Stimulated activated CD8-positive, alpha-beta memory T cell treated with anti-CD3 and anti-CD28 coated beads, Interleukin-15, amount 100 ng/mL, for 24 hours (primary cell): ENCODE measurements at places on chromosomes 7 and 10.

GRCh38 chr10:30047924-30048531, 11.4 kb downstream of the JCAD start:
- no peak for DNase-seq

- no peak for DNase-seq
Observed at GRCh38 chr7:77538281-77539212, 1.5 kb downstream of the PTPN12 start.

- no peak for DNase-seq
Observed at GRCh38 chr7:96452146-96452545, 130.2 kb upstream of the SLC25A13 start.

DNA sequence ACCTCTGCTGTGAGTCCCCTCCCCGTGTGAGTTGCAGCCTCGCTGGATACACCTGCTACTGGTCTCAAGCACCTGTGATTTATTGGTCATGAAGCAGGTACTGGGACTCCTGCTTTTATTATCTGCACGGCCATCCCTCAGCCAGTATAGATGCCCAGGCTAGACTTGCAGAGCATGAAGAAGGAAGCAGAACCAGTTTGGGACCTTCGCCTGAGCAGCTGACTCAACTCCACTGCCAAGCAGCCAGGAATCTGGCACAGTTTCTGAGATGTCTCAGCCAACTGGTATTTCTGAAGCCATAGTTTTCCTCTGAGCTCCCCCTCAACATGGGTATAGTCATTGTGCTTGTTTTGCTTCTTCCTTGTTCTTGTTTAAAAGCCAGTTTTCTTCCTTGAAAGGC, 28.0 kb upstream of the SLC39A12 start:
- no peak for DNase-seq

- no peak for DNase-seq
Observed at GRCh38 chr10:113515161-113515560, 37.7 kb upstream of the HABP2 start.

DNA sequence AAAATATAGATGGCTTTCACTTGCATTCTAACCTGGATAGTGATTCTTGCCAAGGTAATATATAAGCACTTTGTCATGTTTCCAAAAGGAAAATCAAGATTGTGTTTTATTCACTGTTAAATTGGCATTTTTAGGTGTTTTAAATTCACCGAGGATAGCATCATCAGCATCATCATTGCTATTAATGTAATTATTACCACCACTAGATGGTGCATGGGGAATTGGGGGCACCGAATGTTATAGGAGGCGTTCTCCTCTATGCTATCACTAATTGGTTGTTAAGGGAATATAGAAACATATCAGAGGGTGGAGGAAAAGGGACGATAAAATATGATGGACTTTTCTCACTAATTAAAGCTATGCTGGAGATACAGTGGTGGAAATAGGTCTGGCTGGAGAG, 95.5 kb downstream of the CELF2 start:
- no peak for DNase-seq

GRCh38 chr7:97971120-97971989, 18.6 kb downstream of the OCM2 start:
- DNase-seq = no peak

- DNase-seq = no peak
Observed at GRCh38 chr7:155108144-155108901, 38.2 kb downstream of the HTR5A start.

DNA sequence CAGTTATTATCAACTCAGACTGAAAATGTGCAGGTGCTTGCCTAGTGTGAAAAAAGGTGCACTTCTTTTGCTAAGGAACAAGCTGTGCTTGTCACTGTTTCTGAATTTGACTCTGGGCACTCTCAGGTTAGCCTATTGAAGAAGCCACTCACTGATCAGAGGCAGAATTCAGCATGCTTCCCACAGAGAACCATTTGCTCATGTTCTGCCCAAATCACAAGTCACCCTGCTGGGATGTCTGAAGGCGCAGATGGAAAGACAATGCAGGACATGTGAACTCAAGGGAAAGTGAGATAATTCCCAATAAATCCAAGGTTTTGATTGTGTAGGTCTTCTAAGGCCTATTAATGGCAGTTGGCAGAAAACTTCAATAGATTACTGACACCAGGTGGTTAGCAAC, 47.8 kb upstream of the CSTF2T start:
- DNase-seq = no peak

DNA sequence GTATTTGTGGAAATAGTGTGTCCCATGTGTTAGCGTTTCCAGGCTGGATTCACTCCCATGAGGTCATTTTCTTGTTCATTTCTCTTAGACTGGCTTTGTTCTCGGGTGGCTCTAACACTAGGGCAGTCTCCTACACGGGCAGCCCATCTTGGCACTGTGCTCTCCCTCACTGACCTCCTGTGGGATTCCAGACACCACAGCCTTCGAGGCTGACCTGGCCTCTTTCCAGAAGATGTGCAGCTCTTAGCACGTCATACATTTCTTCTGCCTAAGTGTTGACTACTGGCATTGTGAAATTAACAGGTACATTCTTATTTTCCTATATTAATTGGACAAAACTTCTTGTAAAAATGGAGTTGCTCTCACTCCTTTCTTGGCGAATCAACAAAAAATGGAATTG, 72.8 kb downstream of the INSYN2A start:
- no peak for DNase-seq

GRCh38 chr7:116763647-116764046, 91.7 kb downstream of the MET start:
- DNase-seq = no peak

- DNase-seq = no peak
Observed at GRCh38 chr7:18962031-18962430, 155.4 kb downstream of the TWIST1 start.

DNA sequence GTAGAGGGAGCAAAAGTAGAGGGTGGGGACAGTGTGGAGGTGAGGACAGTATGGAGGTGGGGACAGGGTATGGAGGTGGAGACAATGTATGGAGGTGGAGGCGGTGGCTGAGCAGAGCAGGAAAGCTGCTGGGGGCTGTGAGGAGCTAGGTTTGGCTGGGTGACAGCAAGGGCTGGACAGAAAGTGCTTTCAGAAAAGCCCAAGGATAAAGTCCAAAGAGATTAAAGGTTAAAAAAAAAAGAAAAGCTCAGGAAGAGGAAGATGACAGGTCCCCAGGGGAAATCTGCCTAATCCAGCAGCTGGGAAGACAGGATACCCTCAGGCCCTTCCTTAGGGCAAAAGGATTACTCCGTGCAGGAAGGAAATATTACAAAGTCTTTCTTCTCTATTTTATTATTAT, 32.1 kb upstream of the PFKFB3 start:
- no peak for DNase-seq

- no peak for DNase-seq
Observed at GRCh38 chr10:11918384-11918783, 95.2 kb downstream of the PROSER2 start.

DNA sequence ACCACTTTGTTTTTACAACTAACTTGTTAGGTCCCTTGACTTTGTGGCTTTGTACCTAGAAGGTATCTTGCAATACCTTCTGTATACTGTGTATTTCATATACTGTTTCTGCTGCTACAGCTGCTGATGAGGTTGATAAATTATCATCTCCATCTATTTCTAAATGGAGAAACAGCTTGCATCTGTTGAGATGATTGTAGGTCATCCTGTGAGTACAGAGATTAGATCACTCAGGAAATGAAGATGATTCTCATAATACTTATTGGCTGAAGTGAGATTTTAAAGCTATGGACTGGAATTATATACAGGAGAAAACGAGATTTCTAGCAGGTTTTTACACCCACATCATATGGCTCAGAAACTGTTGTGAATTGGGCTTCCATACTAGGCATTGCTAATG, 280.5 kb downstream of the KCND2 start:
- DNase-seq = no peak

DNA sequence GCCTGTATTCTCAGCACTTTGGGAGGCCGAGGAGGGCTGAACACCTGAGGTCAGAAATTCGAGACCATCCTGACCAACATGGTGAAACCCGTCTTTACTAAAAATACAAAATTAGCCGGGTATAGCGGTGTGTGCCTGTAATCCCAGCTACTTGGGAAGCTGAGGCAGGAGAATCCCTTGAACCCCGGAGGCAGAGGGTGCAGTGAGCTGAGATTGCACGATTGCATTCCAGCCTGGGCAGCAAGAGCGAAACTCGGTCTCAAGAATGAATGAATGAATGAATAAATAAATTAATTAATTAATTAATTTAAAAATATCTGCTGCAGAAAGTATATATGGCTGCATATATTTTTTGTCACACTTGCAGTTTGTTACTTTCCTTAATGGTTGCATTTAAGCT, 781.8 kb downstream of the DNAJB9 start:
- DNase-seq = no peak

- DNase-seq = no peak
Observed at GRCh38 chr10:86108696-86109095, 257.9 kb downstream of the GRID1 start.

GRCh38 chr10:73485320-73485719, 10.5 kb downstream of the PPP3CB start:
- DNase-seq = no peak

- no peak for DNase-seq
Observed at GRCh38 chr7:51229106-51229537, 87.5 kb downstream of the COBL start.

GRCh38 chr10:14826076-14826829, 11.6 kb downstream of the CDNF start:
- DNase-seq = no peak

DNA sequence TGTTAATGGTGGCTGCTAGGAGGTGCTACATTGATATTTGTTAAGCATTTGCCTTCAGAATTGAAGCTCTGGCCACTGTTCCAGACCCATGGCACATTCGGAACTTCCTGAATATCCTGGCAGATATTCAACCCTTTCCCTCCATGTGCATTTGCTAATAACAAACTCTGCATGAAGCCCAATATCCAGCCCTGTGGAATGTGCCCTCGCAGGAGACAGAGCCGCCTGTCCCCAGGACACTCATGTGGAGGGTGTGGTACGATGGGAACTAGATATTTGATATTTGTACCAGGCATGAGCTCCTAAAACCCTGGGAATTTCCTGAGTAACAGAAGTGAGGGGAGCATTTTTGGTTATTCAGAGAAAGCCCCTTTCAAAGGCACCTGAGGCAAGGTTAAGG, 21.6 kb upstream of the ARHGAP22 start:
- no peak for DNase-seq

DNA sequence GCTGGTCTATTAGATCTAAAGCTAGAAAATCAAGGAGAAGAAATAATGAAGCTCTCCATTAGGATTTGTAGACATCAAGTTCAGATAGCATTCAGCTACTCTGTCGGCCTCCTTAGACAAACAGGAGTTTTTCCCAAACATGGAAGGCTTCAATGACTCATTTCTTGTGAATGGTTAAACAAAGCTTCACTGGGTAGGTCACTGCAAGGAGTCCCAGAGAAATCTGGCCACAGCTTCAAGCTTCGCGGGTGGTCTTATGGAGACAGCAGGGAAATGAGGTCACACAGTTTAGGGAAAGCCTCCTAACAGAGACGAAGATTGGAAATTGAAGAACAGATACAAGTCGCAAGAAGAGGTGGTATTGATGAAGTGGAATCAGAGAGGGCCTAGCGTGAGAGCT, 22.6 kb upstream of the LRRC72 start:
- no peak for DNase-seq

GRCh38 chr10:14670551-14671240, 104.0 kb downstream of the FAM107B start:
- no peak for DNase-seq

DNA sequence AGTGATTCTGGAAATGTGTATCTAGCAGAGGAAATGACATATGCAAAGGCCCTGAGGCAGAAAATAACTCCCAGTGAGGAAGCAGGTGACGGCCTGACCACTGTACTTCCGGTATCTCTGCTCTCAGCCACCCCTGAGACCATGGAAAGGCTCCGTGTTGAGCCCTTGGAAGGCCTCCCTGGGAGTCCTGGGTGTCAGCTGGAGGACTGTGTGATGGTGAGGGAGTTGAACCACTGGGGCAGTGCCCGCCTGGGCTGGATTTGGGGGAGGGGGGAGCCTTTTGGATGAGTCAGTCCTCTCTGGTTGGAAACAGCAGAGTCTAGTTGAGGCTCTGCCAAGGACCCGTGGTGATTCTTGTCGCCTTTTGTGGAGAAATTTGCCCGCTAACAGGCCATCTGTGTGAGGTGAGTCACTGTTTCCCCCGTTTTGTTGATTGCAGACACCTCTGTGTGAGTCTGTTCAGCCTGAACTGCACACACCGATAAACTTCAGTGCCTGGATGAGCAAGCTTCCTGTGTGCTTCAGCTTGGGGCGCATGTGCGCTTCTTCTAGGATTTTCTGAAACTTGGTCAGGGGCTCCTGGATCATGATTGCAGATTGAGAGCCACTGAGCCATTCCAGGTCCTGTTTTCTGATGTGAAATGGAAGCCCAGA, 98.6 kb downstream of the GRK5 start:
- DNase-seq = peak; percentile 47

DNA sequence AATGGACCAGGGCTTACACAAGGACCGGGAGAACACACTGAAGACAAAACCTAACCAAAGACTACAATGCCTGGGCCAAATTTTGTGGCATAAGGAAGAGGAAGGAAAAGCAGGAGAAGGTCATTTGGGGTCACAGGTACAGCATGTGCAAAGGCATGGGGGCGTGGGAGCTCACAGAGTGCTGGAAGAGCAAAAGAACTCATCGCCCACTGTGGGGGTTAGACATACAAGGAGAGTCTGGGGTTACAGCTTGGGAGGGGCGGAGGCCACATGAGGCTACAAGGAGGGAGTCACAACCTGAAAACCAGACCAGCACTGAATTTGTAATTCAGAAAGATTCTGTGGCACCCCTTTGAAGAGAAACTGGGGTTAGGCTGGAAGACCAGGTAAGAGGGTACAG, 9.7 kb downstream of the PUS7 start:
- DNase-seq = no peak

- no peak for DNase-seq
Observed at GRCh38 chr7:84744385-84744784, 442.5 kb downstream of the SEMA3D start.

GRCh38 chr7:44377681-44378421, 52.5 kb upstream of the CAMK2B start:
- DNase-seq = no peak

- no peak for DNase-seq
Observed at GRCh38 chr10:47176903-47177868, 122.8 kb upstream of the GDF10 start.

GRCh38 chr7:25353732-25354131, 125.4 kb upstream of the NPVF start:
- no peak for DNase-seq

- no peak for DNase-seq
Observed at GRCh38 chr7:94923412-94923811, 16.0 kb downstream of the PPP1R9A start.

DNA sequence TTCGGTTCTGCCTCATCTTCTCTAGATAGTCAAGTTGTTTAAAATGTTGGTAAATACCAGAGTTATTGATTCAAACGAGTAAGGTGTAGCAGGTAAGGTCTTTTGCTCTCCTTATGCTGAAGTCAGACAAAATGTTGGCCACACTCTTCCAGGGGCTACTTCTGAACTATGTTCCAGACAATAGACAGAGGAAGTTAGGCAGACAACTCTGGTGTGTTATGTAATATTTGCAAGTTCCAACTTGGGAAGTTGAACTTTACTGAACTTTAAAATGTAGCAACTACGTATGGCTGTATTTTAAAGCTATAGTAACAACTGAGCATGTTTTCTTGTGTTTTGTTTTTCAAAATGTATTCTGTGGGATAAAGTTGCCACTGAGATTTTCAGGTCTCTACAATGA, 125.7 kb upstream of the NEBL start:
- DNase-seq = no peak
